DMS153 (cell line): ENCODE measurements at places on chromosomes 2 and 18.
A peak's percentile ranks its signal among the peaks of the same experiment; 100 is the strongest.

GRCh38 chr18:50401888-50402287 is 27.0 kb downstream of the SKA1 start:
- DNase-seq: peak; percentile 63

DNA sequence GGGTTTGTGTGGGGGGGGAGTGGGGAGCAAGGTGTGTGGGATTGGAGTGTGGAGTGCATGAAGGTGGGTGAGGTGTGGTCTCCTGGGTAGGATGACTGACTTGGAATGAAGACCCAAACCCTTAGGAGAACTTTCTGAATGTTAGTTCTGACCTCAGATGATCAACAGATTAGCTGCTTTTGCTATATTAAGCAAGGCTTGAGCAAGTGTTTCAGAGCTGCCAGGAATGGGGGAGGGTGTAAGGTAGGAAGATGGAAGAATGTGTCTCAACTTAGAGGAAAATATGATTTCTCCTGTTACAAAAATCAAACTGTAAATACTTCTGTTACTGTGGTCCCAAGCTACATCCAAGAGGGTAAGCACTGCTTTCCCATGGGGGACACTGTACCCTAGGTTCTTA is 273.6 kb downstream of the TGIF1 start:
- DNase-seq: no peak

GRCh38 chr2:45781464-45781811 is 130.0 kb downstream of the PRKCE start:
- DNase-seq: no peak

- DNase-seq: no peak
Measured at GRCh38 chr2:119134775-119135174, 23.8 kb downstream of the C1QL2 start.

- peak; percentile 25 for DNase-seq
Measured at GRCh38 chr2:216516730-216517350, 18.2 kb downstream of the RPL37A start.

DNA sequence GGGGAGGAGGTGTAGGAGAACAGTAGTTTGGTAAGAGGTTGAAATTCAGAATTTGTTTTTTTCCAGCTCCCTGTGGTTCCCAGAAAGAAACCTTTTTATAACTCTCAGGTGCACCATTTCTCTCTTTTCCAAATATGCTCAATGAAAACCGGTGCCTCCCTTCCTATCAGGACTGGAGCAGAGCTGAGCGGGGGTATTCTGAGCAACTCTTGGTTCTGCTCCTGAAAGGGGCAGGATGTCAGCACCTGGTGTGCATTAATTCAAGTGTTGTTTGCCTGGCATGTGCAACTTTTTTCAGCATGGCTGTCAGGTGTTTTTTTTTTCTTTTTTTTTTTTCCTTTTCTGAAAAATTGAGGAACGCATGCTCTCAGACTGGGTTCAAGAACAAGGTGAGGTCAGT is 74.1 kb downstream of the MAPK4 start:
- DNase-seq: no peak

- no peak for DNase-seq
Measured at GRCh38 chr18:34221971-34222306, 2.8 kb downstream of the NOL4 start.

- no peak for DNase-seq
Measured at GRCh38 chr2:61448229-61448628, 22.7 kb downstream of the USP34 start.

DNA sequence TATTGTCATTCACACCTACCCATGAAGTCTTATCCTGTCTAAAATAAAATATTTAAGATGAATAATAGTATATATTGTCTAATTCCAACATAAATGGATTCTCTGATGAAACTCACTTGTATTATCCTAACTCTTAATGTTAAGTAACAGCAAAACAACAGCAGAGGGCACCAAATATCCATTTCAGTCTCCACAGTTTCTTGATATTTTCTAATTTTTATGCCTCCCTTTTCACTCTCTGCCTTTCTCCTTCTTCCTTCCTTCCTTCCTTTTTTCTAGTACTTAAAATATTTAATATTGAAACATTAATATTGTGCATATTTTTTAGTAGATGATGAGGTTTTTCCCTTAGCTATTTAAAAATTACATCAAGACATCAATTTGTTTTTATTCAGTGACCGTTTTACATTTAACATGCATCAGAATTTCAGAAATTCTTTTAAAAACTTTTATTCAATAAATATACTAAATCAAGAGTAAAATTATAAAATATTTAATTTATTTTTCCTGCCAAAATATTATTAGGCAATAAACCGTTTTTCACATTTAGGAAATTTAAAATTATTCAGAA is 97.6 kb downstream of the WDR7 start:
- DNase-seq: peak; percentile 7

GRCh38 chr2:100321866-100322820 is at the start of gene LONRF2:
Gene LONRF2 (minus strand): TSS chr2:100322501. CDS start chr2:100322093, 408 bp downstream.
- DNase-seq: no peak

- DNase-seq: no peak
Measured at GRCh38 chr2:57372237-57372984, 674.2 kb upstream of the VRK2 start.

DNA sequence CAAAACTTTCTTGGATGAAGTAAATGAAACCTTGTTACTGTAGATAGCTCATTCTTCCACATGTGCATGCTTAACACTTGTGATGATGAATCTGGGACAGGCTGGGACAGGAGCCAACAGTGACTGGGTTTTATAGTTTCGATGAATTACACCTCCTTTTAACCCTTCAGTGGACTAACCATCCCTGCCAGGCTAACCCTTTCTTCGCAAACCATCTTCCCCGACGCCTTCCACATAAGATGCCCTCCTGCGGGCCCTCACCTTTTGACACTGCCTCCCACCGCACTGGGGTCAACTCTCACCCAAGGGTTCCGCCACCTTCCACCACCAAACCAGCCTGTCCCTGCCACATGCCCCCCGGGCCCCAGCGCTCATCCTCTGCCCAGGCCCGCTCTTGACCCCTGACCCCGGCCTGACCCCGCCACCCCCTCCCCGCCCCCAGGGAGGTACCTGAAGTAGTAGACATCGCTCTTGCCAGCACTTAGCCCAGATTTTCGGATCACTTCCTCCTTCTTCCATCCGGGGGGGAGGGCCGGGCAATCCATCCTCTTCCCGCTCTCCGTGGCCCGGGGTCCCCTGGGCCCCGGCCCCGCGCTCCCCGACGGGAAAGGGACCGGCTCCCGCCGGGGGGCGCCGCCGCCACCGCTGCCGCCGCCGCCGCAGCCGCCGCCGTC is 764 bp downstream of the MBD2 start:
- DNase-seq: peak; percentile 31

GRCh38 chr18:74632856-74633255 is 35.2 kb downstream of the ZNF407 start:
- no peak for DNase-seq

DNA sequence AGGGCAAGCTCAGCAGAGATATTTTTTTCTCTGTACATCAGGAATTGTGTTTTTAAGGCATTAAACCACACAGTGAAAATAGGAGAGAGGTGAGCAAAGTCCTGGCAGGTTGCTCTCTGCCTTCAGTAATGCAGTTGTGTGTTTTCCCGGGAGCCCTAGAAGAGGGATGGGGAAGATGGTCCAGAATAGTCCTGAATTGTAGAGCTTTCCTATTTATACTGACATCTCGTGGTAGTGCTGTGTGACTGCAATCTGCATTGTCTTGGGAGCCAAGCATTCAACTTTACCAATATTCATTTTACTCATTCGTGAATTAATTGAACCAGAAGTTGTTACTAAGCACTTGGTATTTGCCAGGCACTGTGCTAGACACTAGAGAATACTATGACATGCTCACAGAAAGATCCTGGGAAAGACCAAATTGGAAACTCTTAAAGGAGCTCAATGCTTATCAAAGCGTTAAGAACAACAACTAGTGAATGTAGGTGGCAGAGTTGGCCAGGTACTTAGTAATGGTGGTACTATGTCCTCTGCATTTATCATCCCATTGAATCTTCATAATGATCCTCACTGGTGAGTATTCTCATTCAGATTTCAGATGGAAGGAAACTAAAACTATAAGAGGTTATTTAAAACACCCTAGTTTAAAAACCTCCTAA is 214.6 kb downstream of the TRIB2 start:
- DNase-seq: no peak

DNA sequence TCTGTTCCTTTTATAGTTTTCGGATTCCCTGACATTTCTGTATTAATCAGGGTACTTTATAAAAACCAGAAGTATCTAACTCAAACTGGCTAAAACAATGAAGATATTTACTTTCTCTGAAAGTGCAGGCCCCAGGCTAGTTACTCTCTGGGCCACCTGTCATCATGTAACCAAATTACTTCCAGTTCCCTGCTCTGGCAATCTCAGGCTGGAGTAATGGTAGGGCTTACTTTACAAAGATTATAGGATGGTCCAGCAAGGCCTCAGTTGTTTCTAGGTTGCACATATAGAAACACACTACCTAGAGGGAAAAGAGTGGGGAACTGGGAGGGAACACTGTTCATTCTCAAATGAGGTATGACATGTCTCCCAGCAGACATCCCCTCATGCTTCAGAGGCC is 74.8 kb downstream of the CHST9 start:
- no peak for DNase-seq

DNA sequence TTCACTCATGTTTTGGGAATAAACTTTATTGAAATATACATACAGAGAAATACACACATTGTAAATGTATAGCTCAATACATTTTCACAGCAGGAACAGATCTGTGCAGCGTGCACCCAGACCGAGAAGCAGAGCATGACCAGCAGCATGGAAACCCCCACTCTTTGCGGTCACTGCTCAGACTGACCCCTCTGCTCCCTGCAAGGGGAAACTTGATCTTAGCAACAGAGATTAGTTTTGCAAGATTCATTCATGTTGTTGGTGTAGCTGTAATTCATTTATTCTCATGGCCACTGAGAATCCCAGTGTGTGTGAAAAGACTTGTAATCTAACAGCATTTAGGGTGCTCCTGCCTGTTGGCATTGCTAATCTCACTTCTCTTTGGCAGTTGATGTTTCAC is 35.2 kb downstream of the LPIN1 start:
- no peak for DNase-seq

DNA sequence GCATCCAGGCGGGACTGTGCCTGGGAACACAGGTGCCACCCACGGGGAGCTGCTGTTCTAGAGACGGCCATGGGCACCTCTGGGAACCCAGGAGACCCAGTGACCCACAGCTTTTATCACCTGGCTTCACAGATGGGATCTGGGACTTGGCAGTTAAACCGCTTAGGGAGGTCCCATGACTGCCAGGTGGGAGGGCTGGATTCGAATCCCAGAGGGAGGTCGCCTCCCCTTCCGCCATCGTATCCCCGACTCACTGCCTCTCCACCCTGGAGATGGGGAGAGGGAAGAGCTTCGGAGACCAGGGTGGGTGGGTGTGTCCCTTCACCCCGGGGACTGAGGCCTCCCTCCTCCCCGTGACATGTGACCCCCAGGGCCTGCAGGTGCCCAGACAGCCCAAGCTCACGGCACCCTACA is 169.4 kb downstream of the RTP5 start:
- DNase-seq: no peak

- DNase-seq: no peak
Measured at GRCh38 chr2:29001806-29002205, 20.7 kb downstream of the TOGARAM2 start.

DNA sequence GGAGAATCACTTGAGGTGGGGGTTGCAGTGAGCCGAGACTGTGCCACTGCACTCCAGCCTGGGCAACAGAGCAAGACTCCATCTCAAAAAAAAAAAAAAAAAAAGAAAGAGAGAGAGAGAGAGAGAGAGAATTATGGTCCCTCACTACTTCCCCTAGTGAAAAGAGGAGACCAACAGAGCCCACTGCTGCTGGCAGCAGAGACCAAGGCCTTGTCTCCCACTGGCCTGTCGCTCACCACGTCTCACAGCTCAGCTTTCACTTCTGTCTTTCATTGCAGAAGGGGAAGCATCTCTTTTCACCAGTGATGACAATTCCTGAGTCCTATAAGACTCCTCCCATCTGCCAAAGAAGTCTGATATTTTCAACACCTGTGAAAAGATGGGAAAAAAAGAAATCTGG is 81.3 kb downstream of the CLHC1 start:
- DNase-seq: no peak

DNA sequence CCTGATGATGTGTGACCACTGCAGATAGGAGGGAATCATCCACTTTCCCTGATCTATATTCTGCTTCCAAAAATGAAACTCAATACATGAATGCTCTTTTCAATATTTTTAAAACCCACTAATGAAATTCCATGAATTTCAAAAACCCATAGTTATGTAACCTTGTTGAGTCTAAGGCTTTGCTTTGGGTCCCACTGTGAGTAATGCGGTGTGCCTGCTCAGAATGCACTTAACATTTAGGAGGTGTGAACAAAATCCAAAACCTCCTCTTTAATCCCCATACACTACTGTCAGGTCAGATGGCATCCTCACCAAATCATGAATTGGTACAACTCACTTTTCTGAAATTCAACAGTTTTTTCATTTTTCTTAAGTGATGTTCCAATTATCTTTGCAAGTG is 50.4 kb downstream of the CCDC93 start:
- no peak for DNase-seq

GRCh38 chr18:8165095-8165494 is 444.1 kb upstream of the RAB12 start:
- DNase-seq: no peak

GRCh38 chr2:33265584-33266338 is 210.7 kb upstream of the RASGRP3 start:
- no peak for DNase-seq

DNA sequence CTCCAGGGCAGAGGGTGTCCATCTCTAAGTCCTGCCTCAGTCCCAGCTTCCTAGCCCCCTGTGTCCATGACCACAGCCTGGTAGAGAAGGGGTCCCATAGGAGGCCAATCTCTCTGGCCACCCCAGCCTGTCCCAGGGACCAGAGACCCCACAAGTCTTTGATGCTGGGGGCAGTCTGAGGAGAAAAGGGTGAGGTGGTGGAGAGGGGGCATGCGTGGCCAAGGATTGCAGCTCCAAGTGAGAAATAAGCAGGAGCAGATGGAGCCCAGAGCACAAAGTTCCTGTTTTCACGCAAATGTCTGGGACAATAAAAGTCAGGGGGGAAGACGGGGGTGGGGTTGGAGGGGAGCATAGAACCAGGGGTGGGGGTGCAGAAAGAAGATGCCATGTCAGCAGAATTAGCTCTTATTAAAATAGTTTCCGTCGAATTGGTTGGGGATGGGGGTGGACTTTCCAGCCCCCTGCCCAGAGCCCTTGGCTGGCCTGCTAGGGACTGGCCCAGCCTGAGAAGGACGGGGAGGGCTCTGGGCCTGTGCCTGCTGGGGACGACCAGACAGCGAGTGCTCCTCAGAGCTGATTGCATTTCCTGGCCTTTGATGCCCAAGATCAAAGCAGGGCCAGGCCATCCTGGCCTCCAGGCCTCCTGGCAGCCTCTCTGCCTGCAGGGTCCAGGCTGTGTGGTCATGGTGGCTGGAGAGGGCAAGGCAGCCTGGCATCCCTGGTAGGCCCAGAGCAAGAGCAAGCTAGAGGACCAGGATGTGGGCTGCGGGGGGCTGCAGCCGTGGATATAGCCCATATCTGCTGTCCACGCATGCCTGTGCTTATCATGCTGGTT is 337.1 kb downstream of the DYSF start:
- DNase-seq: no peak
